D721Med (cell line): ENCODE measurements at places on chromosomes 4 and X.

GRCh38 chrX:41344053-41344452, 10.1 kb downstream of the DDX3X start:
- no peak for DNase-seq

DNA sequence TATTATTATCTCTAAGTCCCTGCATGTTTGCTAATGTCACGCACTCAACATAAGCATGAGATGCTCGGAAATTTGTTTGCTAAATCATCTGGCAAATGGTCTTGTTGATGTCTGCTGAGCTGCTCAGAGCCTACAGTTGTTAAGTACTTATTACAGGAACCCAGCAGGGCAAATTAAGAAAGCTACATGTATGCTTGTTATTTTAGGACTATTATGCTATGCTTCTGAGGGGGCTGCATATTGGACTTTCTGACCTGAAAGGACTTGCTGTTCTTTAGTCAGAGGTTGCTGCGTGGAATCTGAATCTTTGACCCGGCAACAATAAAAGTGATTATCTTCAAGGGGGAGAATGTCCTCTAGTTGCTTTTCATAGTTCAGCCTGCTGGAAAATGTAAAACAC, 36.3 kb upstream of the TENM3 start:
- DNase-seq, result no peak

GRCh38 chrX:66110112-66110511, 53.9 kb upstream of the HEPH start:
- DNase-seq, result no peak

- no peak for DNase-seq
These were observed 29.9 kb downstream of the RBMX start for GRCh38 chrX:136850441-136851175.

DNA sequence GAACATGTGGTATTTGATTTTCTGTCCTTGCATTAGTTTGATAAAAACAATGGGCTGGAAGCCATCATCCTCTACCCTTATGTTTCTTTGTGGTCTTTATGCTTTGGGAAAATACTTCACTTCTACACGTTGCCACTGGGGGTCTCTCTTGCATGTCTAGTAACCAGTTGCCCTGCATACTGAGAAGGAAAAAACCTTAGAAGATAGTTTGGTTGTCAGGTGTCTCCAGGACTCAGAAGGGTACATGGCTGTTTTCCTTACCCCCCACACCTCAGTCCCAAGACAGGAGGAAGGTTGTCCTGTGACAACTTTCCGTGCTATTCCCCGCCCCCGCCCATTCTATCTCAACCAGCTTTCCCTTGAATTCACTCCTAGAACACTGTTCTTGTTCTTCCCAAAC, 62.1 kb upstream of the LANCL3 start:
- no peak for DNase-seq

GRCh38 chr4:124322234-124323065, 390.1 kb downstream of the ANKRD50 start:
- no peak for DNase-seq

DNA sequence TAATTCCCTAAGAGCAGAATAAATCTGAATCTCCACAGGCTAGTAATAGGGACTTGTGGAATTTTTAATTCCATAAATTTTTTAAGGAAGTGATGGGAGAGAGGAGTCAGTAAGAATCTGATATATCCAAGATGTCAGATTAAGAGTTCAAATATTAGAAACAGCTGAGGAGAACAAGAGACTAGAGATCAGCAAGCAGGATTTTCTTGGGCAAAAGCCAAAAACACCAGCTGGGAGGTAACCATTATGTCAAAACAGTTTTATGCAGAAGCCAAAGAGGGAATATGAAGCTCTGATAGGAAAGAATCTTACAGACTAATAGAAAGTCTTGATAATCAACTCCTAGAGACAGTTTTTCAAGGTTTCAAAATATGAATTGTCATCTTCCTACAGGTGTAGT, 72.2 kb upstream of the RBPJ start:
- DNase-seq, result no peak
